NCI-H1930 (cell line): ENCODE measurements at places on chromosomes 7 and 10.

DNA sequence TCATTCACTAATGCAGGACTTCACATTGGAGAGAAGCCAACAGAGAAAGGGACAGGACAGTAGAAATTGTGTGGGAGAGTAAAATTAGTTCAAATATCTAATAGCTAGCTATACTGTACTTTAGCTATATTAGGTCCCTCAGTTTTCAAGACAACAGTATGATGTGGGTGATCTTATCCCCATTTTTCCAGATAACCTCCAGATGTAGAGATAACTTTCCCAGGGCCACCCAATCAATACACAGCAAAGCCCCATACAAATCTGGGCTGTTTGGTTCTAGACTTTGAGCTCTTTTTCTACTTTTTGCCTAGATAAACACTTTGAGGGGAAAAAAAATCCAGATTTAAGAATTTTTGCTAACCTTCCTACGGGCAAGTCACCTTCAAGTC, 482 bp upstream of the CLDN12 start:
- no peak for DNase-seq

DNA sequence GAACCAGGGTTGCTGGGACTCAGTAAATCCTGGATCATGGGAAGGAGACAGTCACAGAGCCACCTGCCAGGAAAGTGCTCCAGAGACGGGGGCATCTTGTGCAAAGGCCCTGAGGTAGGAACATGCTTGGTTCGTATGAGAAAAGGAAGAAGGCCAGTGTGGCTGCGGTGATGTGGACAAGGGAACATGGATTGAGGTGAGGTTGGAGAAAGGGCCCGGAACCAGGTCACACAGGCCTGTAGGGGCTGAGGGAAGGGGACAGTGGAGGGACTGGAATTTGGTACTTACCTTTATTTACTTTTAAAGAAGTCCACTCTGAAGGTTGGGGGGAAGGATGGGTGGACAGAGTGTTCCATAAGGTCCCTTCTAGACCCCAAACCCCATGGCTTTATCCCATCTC, 32.9 kb upstream of the CXCL12 start:
- no peak for DNase-seq

- no peak for DNase-seq
Observed at GRCh38 chr10:77319557-77319956, 318.1 kb downstream of the KCNMA1 start.

DNA sequence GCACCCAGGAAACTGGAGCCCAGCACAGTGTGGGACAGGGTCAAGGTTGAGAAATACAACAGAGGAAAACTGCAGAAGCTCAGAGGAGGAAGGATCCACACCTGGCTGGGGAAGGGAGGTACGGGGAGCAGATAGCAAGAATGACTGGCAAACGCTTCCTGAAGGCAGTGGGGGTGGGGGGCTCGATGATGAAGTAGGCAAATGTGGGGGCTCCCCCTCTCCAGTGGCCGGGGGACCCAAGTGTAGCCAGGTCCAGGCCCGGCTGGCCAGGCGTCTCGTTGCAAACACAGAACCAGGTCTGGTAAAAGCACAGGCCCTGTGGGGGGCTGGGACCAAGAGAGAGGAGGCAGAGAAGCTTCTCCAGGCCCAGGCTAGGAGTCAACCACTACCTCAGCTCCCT, 7.7 kb downstream of the CHST15 start:
- DNase-seq: no peak

DNA sequence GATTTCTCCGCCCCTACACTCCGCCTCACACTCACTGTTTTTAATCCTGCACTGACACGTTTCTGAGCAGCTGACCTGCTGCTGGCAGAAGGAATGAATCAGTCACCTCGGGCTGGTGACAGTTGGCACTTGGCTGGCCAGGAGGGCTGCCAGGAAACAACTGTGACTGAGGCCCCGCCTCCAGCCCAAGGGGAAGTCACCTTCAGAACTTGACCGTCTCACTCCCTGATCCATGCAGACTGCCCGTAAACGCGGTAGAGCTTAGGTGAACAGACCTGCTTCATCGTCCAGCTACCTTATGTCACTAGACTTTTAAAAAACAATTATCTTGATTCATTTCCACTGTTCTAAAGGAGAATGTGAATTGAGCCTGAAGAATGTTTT, 107.5 kb downstream of the DOCK1 start:
- DNase-seq: no peak
